ENCODE measurements at places on chromosomes 6 and 20.

GRCh38 chr6:39310542-39310941 is 3.7 kb downstream of the KCNK17 start:
- DNase-seq: no peak

- peak; percentile 22 for DNase-seq
Measured at GRCh38 chr20:33401921-33402369, 626 bp upstream of the CDK5RAP1 start.

DNA sequence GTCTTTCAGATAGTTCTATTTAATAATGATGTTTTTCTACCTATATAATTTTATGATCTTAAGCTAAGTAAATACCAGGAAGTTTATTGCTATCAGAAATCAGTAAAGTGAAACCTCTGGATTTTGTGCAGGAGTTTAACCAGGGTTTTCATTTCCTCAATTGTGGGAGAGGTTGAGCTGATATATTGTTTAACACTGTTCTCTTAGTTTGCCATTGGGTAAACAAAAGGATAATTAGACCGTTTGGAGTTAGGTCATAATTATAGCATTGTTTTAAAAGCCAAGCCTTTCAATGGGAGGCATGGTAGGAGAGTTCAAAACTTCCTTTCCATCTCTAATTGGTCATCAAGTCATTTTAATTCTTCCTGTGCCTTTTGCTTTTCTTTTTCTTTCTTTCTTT is 58.7 kb downstream of the STXBP5 start:
- DNase-seq: no peak

GRCh38 chr6:41191569-41191968 is 9.4 kb downstream of the TREML2 start:
- peak; percentile 36 for DNase-seq

GRCh38 chr20:48478370-48478769 is 349.4 kb downstream of the PREX1 start:
- DNase-seq: no peak
